Neural cell (in vitro differentiated cells): ENCODE measurements at places on chromosomes 2 and 18. TPM values are rescaled to one million over a fixed set of nuclear protein-coding genes. Genes with fewer than 3 reads are reported as not detected.

Gene RBMS1
- polyA plus RNA-seq, result 6.7 and 8.4 TPM in 2 replicates

Gene ATP8B1
- polyA plus RNA-seq, result not detected in 2 replicates

Gene ZNF521
- 101 and 104 TPM in 2 replicates for polyA plus RNA-seq

Gene TPRKB
- 152 and 162 TPM in 2 replicates for polyA plus RNA-seq

Gene SOCS6
- polyA plus RNA-seq, result 21.9 and 24.5 TPM in 2 replicates

Gene SCN2A
- polyA plus RNA-seq, result 55.0 and 57.4 TPM in 2 replicates

Gene FMNL2
- polyA plus RNA-seq, result 81.1 and 86.5 TPM in 2 replicates

Gene LRATD1
- polyA plus RNA-seq, result 75.3 and 81.4 TPM in 2 replicates

Gene CCDC102B
- polyA plus RNA-seq, result 6.5 and 8.7 TPM in 2 replicates

Gene LAMA1
- polyA plus RNA-seq, result 8.0 and 10.3 TPM in 2 replicates

Gene RNPEPL1
- polyA plus RNA-seq, result 16.1 and 23.3 TPM in 2 replicates

Gene MYL12A
- 57.9 and 62.7 TPM in 2 replicates for polyA plus RNA-seq

Gene FOXI3
- polyA plus RNA-seq, result not detected in 2 replicates

Gene CHMP1B
- polyA plus RNA-seq, result 106 and 109 TPM in 2 replicates

Gene HOXD12
- polyA plus RNA-seq, result not detected in 2 replicates

Gene REG1B
- polyA plus RNA-seq, result not detected in 2 replicates

Gene COL6A3
- polyA plus RNA-seq, result 0.05 and 0.06 TPM in 2 replicates
